ENCODE measurements at places on chromosomes 5 and 9.

DNA sequence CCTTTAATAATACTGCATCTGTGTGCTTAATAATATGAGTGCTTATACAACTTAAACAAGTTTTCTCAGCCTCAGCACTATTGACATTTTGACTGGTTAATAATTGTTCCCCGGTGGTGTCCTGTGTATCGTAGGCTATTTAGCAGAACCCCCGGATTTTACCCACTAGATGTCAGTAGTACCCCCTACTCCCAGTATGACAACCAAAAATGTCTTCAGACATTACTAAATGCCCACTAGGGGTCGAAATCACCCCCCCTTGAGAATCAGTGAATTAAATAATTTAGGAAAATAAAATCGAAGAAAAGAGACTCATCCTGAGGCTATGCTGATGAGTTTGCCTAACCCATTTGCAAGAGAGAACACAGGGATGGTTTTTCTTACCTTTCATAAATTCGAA lies 166.3 kb downstream of the ATP10B start:
- DNase-seq: no peak

- no peak for DNase-seq
Measured at GRCh38 chr5:176631383-176632200, 1.1 kb downstream of the EIF4E1B start.

DNA sequence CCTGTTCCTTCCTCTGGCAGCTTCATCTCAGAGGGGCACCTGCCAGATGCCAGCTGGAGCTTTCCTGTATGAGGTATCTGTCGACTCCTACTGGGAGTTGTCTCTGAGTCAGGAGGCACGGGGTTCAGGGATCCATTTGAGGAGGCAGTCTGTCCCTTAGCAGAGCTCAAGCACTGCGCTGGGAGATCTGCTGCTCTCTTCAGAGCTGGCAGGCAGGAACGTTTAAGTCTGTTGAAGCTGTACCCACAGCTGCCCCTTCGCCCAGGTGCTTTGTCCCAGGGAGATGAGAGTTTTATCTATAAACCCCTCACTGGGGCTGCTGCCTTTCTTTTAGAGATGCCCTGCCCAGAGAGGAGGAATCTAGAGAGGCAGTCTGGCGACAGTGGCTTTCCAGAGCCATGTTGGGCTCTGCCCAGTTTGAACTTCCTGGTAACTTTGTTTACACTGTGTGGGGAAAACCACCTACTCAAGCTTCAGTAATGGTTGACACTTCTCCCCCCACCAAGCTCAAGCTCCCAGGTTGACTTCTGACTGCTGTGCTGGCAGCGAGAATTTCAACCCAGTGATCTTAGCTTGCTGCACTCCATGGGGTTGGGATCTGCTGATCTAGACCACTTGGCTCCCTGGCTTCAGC lies 11.8 kb upstream of the ITGA2 start:
- DNase-seq: no peak

GRCh38 chr9:133188843-133189180 lies 20.2 kb downstream of the OBP2B start:
- DNase-seq: no peak

- DNase-seq: no peak
Measured at GRCh38 chr9:88754452-88754851, 219.5 kb downstream of the NXNL2 start.

- DNase-seq: no peak
Measured at GRCh38 chr5:177049285-177049684, 26.8 kb downstream of the ZNF346 start.

- DNase-seq: no peak
Measured at GRCh38 chr5:151083081-151083676, 2.3 kb upstream of the TNIP1 start.

DNA sequence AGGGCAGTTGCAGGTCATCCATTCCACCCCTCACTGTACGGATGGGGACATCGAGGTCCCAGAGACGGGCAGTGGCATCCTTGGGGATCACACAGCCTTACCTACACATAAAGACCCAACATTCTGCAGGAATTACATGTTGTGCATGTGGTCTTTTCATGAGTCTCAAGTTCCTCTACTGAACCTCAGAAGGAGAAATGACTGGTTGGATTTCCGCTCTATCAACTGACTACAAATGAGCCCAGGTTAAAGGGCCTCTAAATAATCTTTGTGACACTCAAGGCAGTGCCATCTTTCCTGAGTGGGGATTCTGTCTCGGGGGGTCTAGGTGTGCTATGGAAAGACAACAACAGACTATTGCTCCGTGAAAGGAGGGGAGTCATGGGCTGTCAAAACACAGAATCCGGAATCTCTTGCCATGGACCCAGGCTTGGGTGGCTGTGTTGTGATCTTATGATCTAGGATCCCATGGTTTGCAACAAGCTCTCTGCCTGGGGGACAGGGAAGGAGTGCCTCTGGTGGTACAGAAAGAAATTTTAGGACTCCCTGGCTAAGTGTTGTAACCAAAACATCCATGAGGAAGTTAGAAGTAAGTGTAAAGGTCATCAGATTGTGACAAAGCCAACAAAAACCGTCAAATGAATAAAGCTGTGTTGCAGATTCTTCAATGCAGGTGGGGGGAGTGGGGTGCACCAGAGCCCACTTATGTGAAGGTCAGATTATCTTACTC lies 1.9 kb upstream of the SLC31A2 start:
- DNase-seq: no peak

GRCh38 chr9:96140296-96141127 lies 161.5 kb downstream of the HSD17B3 start:
- DNase-seq: no peak

GRCh38 chr9:1962122-1962521 lies 53.0 kb upstream of the SMARCA2 start:
- DNase-seq: no peak

GRCh38 chr9:92660266-92660665 lies 9.7 kb downstream of the IPPK start:
- DNase-seq: no peak

DNA sequence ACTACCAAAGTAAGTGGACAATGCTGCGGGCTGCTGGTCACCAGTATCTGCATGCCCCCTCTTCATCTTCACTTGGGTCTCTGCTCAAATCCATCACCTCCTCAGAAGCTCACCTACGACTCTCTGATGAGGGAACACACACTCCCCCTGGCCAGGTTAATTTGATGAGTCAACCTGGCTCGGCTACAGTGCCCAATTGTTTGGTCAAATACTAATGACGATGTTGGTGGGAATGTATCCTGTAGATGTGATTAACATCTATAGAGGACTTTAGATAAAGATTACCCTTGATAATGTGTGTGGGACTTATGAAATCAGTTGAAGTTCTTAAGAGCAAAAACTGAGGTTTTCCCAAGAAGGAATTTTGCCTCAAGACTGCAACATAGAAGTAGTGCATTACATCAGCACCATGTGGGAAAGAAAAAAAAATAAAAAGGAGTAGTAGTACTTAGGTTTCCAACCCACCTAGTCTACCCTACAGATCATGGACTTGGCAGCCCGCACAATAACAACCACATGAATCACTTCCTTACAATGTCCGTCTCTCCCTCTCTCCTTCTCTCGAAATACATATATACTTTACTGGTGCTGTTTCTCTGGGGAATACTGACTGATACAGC lies 467.3 kb downstream of the DNAH5 start:
- no peak for DNase-seq

- no peak for DNase-seq
Measured at GRCh38 chr5:90550963-90551362, 7.6 kb upstream of the ADGRV1 start.

DNA sequence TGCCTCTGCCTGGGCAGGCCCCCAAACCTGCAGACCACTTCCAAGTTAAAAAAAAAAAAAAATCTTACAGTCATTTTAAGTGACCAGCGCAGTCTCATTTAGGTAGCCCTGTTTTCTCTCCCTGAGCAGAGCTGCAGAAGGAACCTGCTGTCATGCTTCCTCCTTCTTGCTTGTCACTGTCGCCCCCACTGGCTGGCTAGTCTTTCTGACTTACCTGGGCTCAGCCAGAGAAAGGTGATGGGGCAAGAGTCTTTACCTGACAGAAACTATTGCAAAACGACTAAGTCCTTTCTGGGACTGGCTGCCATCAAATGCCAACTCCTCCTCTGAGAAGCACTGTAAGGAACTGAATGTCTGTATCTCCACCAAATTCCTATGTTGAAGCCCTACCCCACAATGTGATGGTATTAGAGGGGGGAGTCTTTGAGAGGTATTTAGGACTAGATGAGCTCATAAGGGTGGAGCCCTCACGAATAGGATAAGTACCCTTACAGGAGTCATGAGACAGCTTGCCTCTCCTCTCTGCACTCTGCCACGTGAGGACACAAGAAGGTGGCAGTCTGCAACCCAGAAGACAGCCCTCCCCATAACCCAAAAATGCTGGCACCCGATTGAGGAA lies 58.4 kb upstream of the SHC3 start:
- no peak for DNase-seq

DNA sequence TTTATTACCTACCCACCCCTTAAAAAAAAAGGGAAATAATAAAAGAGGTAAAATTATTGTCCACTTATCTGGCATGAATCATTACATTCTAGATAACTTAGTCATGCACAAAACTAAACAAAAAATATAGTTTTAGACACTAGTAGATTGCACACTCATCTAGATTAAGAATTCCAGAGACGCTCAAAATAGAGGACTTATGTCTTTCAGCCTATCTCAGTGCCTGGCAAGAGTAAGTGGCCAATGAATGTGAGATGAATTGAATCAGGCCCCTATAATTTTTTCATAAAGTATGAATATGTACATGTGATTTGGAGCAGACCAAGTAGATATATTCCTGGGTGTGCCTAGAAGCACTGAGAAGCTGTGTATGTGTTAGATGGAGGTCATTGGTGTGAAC lies 2.0 kb upstream of the RXFP3 start:
- no peak for DNase-seq

GRCh38 chr5:80150731-80151130 lies 105.1 kb downstream of the SERINC5 start:
- DNase-seq: no peak

GRCh38 chr5:9820691-9821449 lies 190.7 kb upstream of the TAS2R1 start:
- no peak for DNase-seq

- no peak for DNase-seq
Measured at GRCh38 chr9:112380102-112380824, at the start of gene HSDL2. TSS of gene HSDL2 (plus strand) at chr9:112380108. CDS start at chr9:112380164, 56 bp downstream.

- no peak for DNase-seq
Measured at GRCh38 chr5:170078931-170079330, 26.8 kb upstream of the FOXI1 start.

DNA sequence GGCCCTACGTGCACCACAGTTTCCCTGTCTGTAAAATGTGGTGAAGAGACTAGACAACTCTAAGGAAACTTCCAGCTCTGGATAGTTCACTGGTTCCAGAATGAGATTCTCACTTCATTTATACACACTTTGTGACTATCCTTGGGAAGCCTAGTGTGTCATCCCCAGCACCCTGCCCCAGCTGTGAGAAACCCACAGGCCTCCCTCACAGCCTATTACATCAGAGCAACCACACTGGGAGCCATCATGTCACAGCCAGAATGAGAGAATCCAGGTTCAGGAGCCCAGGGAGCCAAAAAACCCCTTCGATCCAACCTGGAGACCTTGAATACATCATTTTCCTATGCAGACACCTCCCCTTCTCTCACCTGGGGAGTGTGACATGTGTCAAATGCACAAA lies 21.0 kb upstream of the HAND1 start:
- no peak for DNase-seq

DNA sequence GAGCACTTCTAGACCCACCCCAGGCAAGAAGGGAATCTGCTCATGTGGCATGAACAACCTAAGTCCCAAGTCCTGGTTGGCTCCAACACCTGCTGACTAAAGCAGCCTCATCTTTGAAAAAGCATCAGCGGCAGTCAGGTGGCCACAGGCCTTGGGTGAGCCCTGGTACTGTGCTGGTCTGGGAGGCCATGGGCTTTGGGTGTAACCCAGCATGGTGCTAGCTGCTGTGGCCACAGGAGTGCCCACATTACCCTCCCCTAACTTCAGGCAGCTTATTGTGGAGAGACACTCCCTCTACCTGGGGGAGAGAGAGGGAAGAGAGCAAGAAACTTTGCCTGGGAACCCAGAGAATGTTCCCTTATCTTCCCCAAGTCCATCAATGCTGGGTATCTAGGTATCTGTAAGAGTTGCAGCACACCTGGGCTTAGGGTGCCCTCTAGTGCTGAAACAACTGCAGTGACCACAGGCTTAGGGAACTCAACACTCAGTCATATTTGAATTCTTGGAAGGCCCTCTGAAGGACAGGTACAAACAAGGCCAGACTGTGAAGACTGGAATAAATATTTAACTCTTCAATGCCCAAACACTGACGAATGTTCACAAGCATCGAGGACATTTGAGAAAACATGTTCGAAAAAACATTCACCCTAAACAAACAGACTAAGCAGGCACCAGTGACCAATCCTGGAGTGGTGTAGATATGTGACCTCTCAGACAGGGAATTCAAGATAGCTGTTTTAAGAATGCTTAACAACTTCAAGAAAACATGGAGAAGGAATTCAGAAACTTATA lies 69.9 kb upstream of the OR2K2 start:
- peak; percentile 1 for DNase-seq

DNA sequence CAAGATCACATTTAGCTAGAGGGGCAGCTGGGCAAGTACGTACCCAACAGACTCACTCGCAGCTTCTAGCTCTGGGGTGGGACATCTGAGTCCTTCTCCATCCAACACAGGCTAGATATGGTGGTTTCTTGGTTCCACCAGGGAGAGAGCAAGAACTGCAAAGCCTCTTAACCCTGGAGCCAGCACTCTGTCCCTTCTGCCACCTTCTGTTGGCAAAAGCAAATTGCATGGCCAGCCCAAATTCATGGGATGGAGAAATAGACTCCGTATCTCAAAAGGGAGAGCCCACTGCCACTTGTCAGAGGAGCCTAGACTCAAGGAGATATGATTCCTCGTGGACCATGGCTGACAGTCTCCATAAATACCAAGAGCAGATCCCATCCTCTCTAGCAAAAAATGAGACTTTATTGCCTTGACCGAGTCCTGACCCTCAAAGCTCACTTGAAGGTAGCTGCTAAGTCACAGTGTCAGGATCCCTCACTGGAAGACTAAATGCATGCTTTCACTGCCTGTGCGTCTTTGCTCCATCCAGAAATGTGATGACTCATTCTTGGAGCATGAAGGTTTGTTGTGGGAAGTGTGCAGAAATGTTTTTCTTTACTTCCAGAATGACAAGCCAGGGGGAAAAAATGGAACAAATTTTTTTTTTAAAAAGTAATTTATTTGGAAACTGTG lies 28.8 kb upstream of the ROR2 start:
- DNase-seq: no peak

GRCh38 chr5:163260961-163261360 lies 176.4 kb upstream of the CCNG1 start:
- no peak for DNase-seq

DNA sequence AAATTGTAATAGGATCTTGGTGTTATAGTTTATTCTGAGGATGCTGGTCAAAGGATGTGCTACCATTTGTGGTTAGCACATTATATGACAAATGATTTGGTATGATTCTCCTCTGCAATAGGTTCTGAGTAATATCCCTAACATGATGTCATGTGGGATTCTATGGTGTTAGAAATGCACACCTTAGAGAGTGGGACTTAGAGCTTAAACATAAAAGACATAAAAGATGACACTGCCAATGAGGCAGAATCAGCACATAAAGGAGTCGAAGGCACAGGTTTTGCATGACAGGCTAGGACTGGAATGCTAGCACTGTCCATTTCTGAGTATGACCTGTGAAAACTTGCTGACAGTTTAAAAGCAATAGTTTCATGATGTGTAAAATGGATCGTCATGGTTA lies 100.4 kb downstream of the OSTF1 start:
- DNase-seq: no peak

GRCh38 chr9:35903049-35903448 lies 3.0 kb upstream of the HRCT1 start:
- no peak for DNase-seq

All from NCI-H510A (cell line).